T-helper 2 cell (primary cell): ENCODE measurements at places on chromosomes 7 and 10.

DNA sequence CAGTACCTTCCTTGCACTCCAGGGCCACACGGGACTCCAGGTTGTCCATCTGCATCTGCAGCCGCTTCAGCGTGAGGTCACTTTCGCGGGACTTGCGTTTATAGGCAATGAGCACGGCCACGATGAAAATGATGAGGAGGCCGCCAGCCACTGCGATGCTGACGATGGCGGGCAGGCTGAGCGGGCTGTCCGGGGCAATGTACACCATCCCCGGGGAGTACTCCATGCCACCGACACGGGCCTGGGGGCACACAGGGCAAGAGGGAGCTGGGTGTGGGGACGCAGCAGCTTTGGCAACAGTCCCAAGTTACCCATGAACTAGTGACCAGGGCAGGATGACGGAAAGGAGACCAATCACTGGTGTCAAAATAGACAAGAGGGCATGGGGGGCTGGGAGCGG lies 396.6 kb downstream of the PLXNA4 start:
- DNase-seq = no peak

GRCh38 chr7:96561892-96562291 lies 147.8 kb downstream of the SEM1 start:
- DNase-seq = no peak

- no peak for DNase-seq
Observed at GRCh38 chr7:88092676-88092999, 127.2 kb downstream of the SRI start.

DNA sequence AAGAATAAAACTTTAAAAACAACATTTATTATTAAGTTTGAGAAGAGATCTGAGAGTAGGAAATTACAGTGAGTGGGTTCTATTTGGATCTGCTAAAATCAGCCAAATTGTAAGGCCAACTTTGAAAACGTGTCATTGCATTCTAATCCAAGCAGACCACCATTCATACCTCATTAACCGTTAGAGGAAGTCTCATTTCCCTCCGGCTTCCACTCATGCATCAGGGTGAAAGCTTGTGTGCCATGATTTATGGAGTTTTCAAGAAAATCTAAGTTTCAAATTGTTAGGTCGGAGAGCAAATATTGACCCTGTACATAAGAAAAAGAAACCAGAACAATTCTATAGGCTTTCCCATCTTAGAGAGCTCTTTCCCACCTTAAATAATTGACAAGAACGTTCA lies 166.6 kb upstream of the NRG3 start:
- no peak for DNase-seq

- no peak for DNase-seq
Observed at GRCh38 chr7:41576166-41576565, 126.7 kb downstream of the INHBA start.

DNA sequence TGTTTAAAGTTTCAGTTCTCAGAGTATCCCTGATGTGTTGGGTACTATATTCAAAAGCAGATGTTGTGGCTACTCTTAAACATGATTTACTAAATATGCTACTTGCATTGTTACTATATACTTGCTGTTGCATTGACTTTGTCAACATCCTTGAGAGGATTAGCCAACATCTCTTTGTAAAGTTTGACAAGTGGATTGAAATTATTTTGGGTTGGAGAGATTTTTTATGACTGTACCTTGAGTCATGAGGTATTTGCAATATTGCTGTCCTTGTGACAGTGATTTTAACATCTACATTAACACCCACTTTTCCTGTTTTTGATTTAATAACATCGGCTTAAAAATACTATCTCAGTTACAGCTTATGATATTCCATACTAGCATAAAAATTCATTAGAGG lies 31.9 kb downstream of the MRC1 start:
- no peak for DNase-seq

DNA sequence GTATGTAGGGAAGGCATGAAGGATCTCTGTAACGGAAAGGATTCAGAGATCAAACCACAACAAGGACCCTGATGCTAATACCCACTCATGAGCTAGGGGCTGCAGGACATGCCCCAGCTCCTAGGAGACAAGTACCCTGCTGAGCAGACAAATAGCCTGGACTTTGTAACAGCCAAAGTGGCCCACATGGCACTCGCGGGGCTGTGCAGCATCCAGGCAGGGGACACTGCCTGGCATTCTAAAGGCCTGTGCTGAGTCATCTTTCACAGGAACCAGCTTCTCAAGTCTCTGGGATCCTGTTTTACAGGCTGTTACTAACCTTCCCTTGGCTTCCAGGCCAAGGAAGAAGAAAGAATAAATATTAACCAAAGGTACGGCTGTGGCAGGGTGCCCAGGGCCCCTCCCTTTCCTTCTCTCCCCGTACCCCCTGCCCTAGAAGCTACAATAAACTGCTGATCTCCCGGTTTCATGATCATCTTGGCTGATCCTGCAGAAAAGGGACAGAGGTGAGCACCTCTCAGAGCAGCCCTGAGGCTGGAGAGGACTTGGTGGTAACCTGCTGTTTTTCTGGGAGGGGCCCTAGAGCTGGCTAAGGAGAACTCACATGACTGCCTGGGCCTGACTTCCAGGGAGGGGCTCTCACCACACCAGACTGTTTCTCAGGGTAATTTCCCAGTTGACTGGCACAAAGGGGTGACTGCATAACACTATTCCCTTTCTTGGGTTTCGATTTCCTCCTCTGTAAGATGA lies 4.2 kb upstream of the RPEL1 start:
- DNase-seq = no peak

DNA sequence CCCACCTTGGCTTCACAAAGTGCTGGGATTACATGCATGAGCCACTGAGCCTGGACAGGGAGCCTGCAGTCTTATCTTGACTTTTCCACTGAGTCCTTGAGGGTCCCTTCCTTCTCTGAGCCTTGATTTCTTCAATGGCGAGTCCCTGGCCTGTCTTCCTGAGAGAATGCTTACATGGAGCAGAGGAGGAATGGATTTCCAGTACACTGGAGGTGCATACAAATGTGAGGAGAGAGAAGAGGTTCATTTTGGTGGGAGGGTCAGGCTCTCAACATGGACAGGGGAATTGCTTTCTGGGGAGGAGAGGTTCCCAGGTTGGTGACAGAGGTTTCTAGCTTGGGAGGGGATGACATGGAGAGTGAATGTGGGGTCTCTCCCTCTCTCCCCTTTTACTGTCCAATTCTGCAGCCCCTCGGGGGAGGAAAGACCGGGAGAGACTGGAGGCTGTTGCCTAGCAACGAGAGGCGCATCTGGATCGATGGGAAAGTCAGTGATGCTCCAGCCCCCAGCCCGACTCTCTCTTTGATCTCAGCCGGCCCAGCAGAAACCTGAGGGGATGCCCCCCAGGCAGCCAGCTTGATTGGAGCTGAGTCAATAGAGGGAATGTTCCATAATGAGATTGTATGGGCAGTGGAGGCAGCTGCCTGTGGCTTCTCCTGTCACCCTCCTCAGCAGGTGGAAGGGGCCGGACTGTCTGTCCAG lies 14.8 kb downstream of the SRRM3 start:
- DNase-seq = no peak

DNA sequence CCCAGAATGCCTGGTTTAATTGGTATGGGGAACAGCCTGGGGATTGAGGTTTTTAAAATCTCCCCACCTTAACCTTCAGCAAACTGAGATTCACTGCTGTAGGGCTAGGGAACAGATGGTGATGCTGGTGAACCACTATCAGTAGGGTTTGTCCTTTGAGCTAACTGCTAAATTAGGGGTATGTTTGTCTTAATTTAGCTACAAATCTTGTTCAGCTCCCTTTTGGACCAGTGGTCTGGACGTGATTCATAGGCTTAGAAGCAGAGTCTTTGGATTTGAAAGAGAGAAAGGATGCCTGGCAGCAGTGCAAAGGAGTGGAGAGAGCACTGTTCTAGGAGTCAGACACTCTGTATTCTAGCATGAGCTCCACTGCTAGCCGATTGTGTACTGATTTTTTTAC lies 2.8 kb downstream of the HDAC9 start:
- DNase-seq = no peak

- no peak for DNase-seq
Observed at GRCh38 chr7:21108182-21108581, 319.7 kb upstream of the SP4 start.

GRCh38 chr10:71771204-71771603 lies 2.1 kb downstream of the VSIR start:
- DNase-seq = no peak

GRCh38 chr7:105304040-105304895 lies 84.5 kb downstream of the SRPK2 start:
- DNase-seq = no peak

DNA sequence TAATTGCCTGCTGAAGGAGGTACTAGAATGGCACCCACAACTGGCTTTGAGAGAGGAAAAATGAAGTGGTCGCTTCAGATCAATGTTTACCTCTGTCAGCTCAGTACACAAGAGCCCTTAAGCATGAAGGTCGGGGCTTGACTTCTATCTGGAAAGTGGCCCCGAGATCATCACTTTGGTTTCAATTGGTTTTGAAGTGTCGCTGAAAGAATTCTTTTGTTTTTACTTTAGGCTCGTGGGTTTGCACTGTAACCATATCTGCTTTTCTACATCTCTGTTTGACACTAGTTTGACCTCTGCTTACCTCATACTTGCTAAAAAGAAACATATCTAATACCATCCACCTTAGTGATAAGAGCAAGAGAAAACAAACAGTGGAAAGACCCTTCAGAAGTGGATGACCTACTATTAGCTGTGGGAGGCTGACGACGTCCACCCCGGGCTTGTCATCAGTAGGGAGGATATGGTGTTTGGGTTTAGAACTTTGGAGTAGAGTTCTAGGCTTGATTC lies 361.8 kb downstream of the GATA3 start:
- peak; percentile 44 for DNase-seq

- no peak for DNase-seq
Observed at GRCh38 chr7:96311967-96312366, 9.9 kb downstream of the SLC25A13 start.

DNA sequence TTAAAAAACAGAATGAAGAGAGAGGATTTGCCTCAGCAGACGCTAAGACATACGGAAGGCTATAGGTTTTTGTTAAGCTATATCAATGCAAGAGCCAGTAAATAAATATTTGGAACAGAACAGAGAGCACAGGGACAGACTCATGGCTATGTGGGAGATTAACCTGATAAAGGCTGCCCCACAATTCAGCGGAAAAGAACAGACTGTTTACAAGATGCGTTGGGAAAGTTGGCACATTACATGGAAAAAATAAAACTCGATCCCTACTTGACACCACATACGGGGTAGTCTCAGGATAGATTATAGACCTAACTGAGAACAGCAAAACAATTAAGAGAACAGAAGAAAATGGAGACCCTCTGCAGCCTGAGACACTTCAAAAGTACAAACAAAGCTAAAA lies 10.8 kb downstream of the KCNH2 start:
- no peak for DNase-seq

DNA sequence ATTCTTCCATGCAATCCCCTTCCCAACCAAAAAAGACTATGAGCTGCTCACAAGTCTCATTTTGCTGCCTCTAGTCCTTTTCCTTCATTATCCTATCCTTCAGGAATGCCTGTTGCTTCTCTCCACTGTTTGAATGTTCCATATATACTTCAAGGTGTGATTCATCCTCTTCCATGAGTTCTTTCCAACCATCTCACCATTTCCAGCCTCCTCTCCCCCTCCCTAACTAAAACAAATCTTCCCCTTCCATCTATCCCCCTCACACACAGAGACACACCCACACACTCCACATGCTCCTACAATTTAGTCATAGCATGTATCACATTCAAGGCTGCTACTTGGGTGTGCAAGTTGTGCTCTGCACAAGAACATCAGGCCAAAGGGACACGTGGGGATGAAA lies 254.3 kb downstream of the DYNC1I1 start:
- no peak for DNase-seq

GRCh38 chr10:56551037-56551436 lies 190.0 kb upstream of the ZWINT start:
- no peak for DNase-seq

DNA sequence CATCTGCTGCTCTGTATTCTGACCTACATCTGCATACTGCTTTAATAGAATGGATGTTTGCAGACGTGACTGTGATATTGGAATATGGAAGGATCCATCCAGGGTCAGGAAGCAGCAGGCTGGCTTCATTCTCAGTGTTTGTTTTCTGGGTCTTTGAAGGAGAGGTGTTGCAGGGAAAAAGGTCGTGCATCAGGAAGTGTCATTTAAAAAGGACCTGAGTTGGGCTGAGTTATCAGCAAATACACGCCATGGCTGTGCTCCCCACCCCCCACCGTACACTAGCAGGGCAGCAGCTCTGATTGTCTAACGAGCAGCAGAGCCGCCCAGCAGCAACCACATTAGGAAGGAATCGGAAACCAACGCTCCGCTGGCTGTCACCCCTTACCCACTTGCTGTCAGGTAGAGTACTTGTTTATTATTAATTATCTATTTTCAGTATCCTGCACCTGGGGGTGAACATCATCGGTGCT lies 63.1 kb upstream of the STEAP1B start:
- peak; percentile 76 for DNase-seq

DNA sequence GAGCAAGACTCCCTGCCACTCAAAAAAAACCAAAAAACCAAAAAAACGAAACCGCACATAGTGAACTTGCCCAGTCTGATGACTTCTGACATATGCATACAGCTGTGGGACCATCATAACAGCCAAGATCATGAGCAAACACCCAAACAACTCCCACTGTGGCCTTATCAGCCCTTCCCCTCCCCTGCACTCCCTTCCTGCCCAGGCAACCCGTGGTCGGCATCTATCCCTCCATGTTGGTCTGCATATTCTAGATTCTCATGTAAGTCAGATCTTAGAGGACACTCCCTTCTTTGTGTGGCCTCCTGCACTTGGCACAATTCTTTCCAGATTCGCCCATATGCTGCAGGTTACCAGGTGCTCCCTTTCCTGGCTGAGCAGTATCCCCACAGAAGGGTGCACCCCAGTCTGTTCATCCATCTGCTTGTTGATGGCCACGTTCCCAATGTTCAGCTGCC lies 72.8 kb downstream of the GNA12 start:
- DNase-seq = no peak

DNA sequence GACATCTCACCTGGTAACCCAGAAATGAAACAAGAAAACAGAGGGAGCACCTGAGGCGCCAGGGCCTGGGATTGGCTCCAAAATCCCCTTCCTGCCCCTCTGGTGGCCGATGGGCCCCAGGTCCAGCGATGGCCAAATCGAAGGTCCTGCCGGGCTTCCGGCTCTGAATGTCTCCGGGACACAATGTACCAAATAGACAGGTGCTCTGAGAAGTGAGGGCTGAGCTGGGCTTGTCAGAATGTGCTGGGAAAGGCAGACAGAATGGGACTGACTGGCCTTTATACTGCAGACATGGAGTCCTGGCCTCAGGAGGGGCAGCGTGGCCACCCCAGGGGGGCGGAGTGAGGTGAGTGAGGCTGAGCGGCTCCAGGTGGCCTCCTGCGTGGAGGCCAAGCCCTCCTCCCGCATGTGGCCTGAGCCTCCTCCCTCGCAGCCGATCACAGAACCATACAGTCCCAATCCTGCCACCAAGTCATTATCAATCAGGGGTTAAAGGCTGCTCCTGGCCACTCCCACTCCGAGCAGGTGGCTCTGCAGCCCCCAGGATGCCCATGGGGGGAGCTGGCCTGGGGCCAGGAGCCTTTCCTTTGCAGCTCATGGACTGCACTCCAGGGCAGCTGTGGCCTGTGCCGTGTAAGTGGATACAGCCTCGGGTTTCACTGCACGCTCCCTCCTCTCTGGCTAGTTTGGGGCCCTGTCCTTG lies 185.5 kb downstream of the ADARB2 start:
- no peak for DNase-seq

GRCh38 chr10:4018054-4018511 lies 233.1 kb upstream of the KLF6 start:
- DNase-seq = no peak
